Activated effector memory CD4-positive, alpha-beta T cell treated with Interleukin-2 at 50 U/mL for 16 hours (primary cell): ENCODE measurements at places on chromosomes 12 and 14.

- no peak for DNase-seq
Measured at GRCh38 chr14:58690801-58691516, 53.2 kb downstream of the DACT1 start.

DNA sequence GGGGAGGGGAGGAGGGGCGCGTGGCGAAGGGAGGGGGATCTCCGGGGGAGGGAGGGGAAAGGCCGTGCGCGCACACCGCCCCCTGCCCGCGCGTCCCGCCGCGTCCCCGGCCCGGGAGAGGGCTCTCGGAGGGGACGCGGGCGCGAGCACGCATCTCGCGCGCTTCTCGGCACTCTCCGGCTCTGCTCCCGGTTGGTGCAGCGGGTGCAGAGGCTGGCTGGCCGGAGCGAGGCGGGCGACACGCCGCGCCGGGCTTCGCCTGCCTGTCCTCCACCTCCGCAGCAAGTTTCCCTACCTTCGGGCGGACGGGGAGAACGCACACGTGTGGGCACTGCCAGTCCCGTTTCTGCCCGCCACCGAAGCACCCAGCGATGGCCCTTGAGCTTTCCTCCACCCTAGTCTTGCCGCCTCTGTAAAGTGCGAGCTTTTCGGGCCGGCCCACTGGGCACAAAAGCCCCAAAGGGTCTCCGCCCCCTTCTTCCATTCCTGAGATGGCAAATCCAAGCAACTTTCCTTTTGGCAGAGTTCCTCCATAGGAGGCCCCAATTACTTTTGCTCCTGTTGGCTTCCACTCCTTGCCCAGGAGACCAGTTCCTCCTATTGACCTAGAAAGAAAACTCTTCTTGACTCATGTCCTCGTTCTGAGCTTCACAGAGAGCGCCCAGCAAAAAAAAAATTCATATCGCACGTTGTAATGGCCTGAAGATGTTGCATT, 363 bp upstream of the CSAD start:
- DNase-seq = peak; percentile 70

- no peak for DNase-seq
Measured at GRCh38 chr14:101112351-101113107, 209.0 kb upstream of the RTL1 start.

DNA sequence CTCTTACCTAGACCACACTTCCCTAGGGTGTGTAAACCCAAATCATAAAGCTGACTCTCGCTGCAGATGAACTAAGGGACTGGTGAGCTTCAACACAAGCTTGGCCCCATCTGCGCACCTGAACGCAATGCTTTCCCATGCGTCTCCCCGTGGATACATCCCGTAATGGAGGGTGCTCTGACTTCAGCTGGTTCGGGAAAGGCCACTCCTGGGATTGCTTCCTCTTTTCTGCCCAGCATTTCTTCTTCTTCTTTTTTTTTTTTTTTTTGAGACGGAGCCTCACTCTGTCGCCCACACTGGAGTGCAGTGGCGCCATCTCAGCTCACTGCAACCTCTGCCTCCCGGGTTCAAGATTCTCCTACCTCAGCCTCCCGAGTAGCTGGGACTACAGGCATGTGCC, 27.7 kb upstream of the ETFBKMT start:
- no peak for DNase-seq

GRCh38 chr12:84772281-84772680, 140.3 kb downstream of the SLC6A15 start:
- no peak for DNase-seq

- no peak for DNase-seq
Measured at GRCh38 chr12:75554556-75554880, 43.1 kb upstream of the KRR1 start.

- DNase-seq = no peak
Measured at GRCh38 chr12:16021676-16022075, 110.5 kb downstream of the DERA start.

GRCh38 chr12:131074221-131075083, 120.7 kb downstream of the ADGRD1 start:
- no peak for DNase-seq

- no peak for DNase-seq
Measured at GRCh38 chr14:75604979-75605851, 26.8 kb downstream of the FLVCR2 start.

DNA sequence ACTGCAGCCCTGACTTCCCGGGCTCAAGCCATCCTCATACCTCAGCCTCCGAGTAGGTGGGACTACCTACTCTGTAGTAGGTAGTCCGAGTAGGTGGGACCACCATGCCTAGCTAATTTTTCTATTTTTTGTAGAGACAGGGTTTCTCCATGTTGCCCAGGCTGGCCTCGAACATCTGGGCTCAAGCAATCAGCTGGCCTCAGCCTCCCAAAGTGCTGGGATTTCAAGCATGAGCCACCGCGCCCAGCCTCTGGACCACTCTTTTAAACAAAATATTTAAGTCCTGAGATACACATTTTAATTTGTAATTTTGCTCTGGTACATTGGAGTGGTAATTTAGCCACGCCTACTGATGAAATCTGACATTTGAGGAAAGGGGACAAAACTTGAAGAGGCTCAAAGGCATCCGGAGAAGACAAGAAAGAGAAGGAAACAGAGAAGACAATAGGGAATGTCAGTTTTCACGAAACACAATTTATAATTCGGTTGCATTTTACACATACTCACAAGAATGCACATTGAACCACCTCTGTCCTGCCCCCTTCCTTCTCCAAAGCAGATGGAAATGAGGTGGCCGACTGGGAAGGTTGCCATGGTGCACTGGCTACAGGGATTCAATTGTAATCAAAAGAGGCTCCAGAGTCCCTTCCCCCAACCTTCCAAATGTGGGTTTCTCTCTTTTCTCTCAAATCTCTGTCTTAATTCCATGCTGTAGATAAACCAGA, 9.7 kb upstream of the TUBA1A start:
- DNase-seq = no peak

DNA sequence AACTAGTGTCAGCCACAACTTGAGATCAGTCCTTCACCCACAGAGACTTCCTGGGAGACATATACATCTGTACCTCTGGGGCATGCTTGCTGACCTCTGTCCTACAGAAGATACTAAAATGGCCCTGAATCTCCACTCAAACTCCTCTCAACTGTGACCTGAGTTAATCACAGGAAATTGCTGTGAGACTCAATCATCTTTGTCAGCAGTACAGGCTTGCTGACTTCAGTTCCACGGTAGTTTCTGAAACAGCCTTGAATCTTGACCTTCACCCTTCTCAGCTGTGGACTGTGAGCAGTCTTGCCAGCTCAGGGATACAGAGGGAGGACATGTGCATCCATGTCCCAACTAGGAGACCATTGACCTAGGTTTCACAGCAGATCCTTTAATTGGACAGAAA, 1.4 kb upstream of the KLRC1 start:
- no peak for DNase-seq

GRCh38 chr14:35117112-35117511, 4.7 kb downstream of the PPP2R3C start:
- no peak for DNase-seq

DNA sequence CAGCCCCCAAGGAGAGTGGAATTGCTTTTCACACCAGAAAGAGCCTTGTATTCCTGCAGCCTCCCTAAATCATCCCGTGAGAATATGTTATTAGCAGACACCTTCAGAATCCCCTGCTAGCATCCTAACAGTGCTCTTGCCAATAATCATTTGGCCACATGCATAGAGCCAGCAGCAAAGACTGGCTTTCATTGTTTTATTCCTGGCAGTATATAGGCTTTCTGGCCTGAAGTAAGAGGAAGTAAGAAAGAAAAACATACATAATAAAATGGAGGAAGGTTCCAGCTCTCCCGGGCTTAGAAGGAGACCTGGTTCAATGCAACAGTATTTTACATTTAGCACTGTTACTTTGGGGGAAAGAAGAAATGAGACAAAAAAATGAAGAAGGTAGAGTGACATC, 176.7 kb upstream of the ATF7IP start:
- DNase-seq = no peak

DNA sequence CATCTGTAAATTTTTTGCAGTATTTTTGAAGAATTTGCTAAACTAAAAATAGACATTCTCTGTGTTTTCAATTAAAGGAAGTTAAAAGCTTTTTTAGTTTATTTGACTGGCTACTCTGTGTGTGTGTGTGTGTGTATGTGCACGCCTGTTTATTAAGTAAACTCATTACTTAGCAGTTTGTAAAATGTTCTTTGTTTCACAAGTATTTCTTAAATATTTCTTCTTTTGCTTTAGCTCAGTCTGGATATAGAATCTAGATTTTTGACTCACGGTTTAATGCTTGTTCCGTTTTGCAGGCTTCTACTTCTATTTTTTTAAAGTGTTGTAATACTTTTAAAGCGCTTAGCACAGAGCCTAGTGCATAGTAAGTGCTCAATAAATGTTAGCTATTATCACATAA, 46.5 kb upstream of the KCNMB4 start:
- DNase-seq = no peak

GRCh38 chr12:71236133-71236660, 78.4 kb upstream of the TSPAN8 start:
- no peak for DNase-seq

- no peak for DNase-seq
Measured at GRCh38 chr12:76123259-76124212, 39.1 kb upstream of the NAP1L1 start.

- DNase-seq = no peak
Measured at GRCh38 chr12:2076196-2076570, 23.4 kb downstream of the CACNA1C start.

DNA sequence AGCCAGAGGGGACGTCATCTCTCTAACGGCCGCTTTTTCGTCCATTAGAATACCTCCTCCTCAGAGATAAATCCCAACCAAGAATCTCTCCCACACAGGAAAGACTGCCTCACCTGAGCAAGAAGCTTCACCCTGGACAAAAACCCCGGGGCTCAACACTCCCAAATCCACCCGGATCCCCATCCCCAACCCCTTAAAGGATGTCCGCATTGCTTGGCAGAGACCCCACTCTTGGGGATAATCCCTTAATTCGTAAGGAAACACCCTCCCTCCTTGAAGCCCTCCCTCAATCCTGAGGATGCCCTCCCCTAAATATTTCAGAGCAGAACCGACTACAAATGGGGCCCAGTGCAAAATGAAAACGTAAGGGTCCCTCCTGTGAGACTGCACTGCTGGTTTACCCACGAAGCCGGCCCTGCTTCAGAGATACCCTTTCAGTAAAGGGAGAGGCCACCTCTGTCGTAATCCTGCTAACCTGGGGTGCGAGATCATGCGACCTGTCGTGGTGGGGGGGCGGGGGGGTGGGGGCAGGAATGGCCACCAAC, 655 bp upstream of the DYNLL1 start:
- no peak for DNase-seq

- no peak for DNase-seq
Measured at GRCh38 chr14:80636071-80636470, 305.5 kb downstream of the CEP128 start.

DNA sequence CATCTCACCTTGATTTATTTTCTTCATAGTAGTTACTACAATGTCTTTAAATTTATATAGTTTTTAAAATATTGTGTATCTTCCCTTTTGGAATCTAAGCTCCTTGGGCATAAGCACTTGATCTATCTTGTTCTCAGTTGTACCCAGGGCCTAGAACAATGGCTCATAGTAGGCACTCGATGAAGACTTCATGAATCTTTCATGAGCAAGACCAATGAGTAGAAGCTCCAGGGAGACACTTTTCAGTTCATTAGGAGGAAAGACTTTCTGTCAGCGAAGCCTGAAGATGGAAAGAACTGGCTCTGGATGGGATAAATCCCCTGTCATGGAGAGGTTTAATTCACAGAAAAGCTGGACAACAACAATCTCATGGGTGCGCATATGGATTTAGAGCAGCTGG, 140.2 kb upstream of the CRY1 start:
- DNase-seq = no peak

GRCh38 chr12:56398324-56398723, 35.7 kb upstream of the APOF start:
- no peak for DNase-seq

DNA sequence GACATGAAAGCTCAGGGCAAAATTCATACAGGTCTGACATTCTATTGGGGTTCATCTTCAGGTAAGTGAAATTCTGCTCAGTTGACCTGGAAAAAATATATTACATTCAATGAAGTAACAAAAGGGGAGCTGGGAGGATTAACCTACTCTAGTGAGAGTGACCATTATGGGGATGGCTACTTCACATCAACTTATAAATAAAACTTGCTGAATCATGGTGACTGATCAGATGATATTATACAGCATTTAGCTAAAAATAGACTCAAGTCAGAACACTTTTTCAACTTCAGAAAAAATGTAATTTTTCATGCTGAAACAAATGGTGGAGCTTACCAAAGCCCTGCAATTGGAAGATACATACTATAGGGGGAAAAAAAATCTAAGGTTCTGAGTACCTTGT, 800.2 kb downstream of the FSCB start:
- DNase-seq = no peak

DNA sequence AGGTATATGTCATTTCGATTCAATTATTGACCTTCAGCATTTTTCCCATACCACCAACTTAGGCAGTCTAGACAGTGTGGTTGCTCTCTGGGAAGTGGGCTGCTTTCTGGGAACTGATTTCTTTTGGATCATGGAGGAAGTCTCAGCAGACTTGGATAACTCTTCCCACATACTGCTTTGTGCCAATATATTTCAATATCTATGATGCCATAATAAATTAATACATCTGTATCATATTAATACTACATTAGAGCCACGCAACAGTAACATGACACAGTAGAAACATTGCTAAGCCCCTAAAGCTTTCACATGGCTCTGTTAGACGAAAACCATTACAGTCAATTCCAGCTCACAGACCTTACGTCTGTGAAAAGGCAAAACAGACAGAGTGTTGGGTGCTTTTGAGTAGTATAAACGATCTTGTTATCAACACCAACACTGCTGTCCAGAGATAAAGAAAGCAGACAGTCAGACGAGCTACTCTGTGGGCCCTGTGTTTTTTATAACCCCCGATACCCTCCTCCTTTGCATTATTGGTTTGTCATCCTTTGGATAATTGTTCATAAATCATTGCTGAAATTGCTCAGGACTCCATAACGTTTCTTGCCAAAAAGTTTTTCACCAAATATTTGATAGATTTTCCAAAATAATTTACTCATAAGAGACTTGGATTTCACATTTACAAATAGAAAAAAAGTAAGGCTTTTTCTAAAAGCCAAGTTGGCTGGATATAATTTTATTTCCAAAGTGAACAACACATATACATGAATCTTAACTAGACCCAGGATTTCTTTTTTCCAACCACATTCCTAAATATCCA, 439.7 kb downstream of the ADAMTS20 start:
- no peak for DNase-seq

- DNase-seq = no peak
Measured at GRCh38 chr12:111316671-111317070, 52.2 kb downstream of the PHETA1 start.

DNA sequence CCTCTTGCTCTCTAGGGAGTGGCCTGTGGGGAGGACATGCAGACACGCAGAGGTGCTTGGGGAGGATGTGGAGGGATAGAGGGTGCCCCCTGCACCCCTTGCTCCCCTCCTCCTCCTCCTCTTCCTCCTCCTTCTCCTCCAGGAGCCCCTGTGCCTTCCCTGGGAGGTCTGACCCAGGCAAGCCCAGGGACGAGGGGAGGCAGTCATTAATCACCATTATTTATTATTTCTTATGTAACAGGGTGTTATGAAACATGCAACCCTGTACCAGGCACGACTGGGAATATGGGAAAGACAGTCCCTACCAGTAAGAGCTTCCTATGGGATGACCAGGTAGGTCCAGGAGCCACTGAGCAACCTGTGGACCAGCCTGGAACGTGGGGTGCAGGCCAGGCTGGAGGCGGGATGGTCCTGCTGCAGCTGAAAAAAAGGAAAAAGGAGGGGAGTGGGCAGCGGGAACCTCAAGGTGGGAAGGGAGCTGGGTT, 22.5 kb upstream of the PGF start:
- no peak for DNase-seq

- no peak for DNase-seq
Measured at GRCh38 chr12:116534311-116535121, 24.7 kb upstream of the MAP1LC3B2 start.
